ENCODE measurements at places on chromosomes 1 and 21.

DNA sequence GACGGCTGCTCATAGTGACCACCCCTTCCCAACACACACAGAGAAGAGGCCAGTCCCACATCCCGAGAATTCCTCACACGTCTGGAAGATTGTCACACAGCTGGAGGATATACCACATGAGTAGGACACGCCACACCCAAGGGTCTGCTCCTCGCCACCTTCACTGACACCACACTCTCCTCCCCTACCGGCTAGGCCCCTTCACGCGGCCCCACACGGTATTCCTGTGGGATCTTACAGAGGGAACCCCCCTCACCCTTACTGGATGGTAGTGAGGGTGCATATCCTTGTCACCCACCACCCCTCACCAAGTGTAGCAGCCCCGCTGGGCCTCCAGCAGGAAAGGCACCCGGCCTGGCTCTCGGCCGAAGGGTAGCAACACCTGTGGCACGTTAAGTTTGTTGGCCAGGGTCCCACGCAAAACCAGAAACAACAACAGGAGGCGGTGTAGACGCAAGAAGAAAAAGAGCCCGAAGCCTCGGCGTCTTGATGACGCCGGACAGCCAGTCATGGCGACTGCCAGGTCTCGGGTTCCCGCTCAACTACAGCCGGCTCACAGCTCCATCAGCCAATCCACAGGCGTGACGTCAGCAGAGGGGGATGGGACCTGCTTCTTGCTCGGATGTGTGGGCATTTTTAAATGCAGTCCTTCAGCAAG, at the start of gene NUP210L:
TSS of gene NUP210L (minus strand) at position 540 of the 658 bp plus-strand sequence.
- DNase-seq, result peak; percentile 94

GRCh38 chr21:15171546-15171945, 106.7 kb upstream of the NRIP1 start:
- DNase-seq, result no peak

- DNase-seq, result no peak
Measured at GRCh38 chr1:218444588-218444987, 99.5 kb downstream of the TGFB2 start.

DNA sequence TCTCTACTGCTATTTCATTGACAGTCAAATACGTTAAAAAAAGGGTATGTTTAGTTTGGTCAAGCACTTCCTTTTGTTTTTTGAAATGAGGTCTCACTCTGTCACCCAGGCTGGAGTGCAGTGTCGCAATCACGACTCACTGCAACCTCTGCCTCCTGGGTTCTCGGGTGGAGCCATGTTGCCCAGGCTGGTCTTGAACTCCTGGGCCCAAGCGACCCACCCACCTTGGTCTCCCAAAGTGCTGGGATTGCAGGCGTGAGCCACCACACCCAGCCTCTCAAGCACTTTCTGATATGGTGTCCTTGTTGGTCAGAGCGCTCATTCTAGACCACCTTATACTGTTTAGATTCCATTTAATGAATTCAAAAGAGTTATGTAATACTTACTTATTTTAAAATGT, 20.9 kb upstream of the RHBDL2 start:
- no peak for DNase-seq

GRCh38 chr1:109369167-109369746, 28.5 kb downstream of the SORT1 start:
- no peak for DNase-seq

DNA sequence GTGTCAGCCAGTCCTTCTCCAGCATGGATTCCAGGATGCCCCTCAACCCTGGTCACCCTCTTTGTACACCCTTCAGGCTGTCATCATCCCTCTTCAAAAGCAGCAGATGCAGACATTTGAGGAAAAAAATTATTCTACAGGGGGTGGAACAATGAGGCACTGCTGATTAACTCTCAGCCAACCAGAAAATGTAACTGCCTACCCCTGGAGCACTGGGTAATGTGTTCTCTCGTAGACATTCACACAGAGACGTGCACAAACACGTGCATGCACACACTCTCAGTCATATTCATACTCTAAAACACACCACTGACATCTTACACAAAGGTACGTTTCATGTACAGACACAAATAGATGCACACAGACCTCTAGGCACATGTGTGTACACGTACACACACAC, 175.4 kb downstream of the TRABD2B start:
- no peak for DNase-seq

- DNase-seq, result no peak
Measured at GRCh38 chr1:84541679-84542078, 32.6 kb downstream of the CTBS start.

DNA sequence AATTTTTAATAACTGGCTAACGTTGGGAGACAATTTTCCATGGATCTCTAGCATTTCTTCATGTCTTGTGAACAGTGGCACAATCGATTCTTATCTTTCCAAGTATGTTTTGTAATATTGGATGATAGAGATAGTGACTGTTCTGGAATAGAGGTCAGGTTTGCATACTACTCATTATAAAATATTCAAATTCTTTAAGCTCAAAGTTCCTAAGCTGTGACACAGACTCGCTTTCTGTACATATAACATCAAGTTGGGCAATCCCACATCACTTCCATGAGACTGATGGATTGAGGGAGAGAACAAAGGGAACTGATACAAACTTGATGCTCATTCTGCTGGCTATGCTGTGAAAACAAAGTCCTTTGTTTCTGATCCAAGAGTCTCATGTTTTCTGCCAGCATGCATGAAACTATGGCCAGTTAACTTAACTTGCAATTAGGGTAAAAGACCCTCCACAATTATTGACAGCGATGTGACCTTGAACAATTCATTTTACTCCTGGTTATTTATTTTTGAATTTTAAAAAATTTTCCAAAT, 392.4 kb downstream of the TTLL7 start:
- DNase-seq, result no peak

GRCh38 chr1:81155131-81155530, 645.6 kb upstream of the ADGRL2 start:
- DNase-seq, result no peak

DNA sequence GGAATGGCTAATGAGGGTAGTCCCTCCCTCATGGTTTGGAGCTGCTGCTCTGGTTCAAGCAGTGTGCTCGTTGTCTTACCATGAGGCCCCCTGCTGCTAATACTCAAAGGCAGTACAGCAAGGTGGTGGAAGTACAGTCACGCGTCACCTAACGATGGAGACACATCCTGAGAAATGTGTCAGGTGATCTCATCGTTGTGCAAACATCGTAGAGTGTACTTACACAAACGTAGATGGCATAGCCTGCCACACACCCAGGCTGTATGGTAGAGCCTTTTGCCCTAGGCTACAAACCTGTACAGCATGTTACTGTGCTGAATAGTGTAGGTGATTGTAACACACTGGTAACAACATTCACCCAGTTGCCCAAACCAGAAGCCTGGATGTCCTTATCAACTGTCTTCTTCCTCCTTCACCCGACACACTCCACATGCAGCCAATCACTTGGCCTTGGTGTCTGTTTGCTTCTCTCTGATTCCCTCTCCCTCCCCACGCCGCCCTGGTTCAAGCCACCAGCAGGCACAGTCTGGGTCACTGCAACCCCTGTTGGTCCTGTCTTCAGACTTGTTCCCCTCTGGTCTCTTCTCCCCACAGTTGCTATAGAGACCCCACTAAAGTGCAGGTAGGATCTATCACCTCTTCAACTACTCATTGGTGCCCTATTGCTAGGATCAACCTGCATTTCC, 6.0 kb upstream of the KCNA2 start:
- no peak for DNase-seq

- no peak for DNase-seq
Measured at GRCh38 chr1:193321242-193321840, 134.9 kb upstream of the B3GALT2 start.

DNA sequence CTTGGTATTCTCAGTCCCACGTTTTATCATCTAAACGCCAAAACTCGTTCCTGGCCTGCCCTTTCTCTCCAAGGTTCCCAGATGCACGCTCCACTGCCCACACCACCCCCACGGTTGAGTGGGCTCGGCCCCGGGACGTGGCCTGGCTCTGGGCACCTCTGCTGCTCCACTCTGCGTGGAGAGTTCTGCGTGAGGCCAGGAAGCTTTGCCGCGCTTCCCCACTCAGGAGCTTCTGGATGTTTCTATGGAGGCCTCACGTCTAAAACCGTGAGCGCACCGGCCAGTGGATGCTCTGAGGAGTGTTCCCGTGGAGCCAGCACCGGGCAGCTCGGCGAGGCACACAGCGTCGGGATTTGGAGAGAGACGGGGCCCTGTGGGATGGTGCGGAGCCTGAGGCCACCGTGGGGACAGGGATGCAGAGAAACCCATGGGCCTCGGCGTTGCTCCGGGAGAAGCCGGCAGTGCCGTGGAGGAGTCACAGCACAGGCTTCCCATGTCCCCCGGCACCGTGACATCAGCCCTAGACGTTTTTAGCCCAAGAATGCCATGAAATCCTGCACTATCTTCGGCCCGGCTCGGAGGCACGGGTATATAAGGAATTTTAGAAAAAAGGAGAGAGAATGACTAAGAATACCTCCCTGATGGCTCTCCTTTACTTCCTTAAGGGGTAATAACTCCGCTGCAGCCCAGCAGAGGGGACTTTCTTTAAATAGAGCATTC, 125.9 kb downstream of the PRDM16 start:
- DNase-seq, result no peak

- no peak for DNase-seq
Measured at GRCh38 chr21:26449161-26449560, 123.9 kb downstream of the CYYR1 start.

Measured in upper lobe of right lung (tissue), 1 donor.